ENCODE measurements at places on chromosomes 3 and 15. TPM values are rescaled to one million over a fixed set of nuclear protein-coding genes. Genes with fewer than 3 reads are reported as not detected.

The ZPLD1 gene
- not detected for total RNA-seq

GRCh38 chr3:43294975-43295374, 8.6 kb downstream of the SNRK start:
- peak overlapping the region; percentile 24 for H3K27ac ChIP-seq
- no peaks in the 10 kb centered on the region for H3K27me3 ChIP-seq
- H3K4me3 ChIP-seq: no peak overlapping the region
- H3K4me1 ChIP-seq: peaks cover 40% of the 10 kb centered on the region
- peaks cover 2% of the 10 kb centered on the region for H3K36me3 ChIP-seq

GRCh38 chr3:10992017-10992942, at the start of gene SLC6A1:
TSS of gene SLC6A1 (plus strand) at chr3:10992748. CDS start at chr3:11017212, 24,464 bp downstream.
- peaks cover 77% of the 10 kb centered on the region for H3K27me3 ChIP-seq
- no peaks in the 10 kb centered on the region for H3K36me3 ChIP-seq

The GOLGA8S gene
- total RNA-seq: 0.32 TPM

Data from chondrocyte (in vitro differentiated cells).